Neuronal stem cell (in vitro differentiated cells): ENCODE measurements at places on chromosomes 6 and 20.

DNA sequence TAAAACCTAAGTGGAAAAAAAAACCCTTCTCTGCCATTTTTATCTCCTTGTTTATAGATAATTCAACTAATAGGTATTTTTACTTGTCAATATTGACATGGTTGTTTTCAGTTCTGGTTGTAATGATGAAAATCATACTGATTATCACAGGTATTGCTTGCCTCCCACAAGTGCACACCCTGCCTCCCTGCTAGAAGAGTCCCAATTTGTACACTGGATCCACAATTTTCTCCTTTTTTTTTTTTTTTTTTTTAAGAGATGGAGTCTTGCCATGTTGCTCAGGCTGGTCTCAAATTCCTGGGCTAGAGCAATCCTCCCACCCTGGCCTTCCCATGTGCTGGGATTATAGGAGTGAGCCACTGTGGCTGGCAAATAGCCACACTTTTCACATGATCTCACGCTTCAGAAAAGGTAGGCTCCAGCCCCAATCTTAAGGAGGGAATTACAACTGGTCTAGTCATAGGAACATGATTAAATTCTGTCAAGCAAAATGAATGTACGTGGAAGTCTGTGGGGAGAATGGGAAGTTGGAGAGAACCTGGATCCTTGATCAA is 12.3 kb downstream of the DYNLT2 start:
- DNase-seq: no peak

DNA sequence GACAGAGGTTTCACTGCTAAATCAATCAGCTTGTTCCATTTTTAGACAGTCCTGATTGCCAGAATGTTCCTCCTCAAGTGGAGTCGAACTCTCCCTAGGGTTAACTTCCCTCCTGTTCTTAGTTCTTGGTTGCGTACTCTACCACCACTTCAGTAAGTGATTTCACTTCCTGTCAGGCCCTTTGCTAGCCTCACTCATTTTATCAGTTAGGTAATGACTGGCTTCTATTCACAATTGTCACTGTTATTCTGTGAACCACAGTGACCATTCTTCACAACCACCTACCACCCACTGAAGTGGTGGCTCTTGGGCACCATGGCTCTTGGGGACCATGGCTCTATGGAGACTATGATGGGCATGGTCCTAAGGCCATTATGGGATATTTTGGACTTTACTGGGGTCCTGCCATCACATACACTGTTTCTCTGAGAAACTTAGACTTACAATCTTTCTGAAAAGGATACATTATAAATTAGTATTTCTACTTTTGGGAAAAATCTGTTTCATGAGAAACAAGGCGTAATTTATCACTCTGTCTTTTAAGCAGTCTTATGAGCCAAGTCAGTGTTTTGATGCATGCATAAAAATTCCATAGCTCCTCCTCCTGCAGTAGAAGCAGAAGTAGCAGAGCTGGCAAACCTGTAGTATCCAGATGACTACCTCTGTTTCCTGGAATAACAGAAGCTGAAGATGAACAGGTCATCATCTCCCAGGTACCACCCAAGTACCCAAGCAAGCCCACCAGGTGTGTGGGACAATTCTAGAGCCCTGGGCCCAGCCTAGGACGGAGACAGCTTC is 66.3 kb downstream of the ATXN1 start:
- no peak for DNase-seq

- no peak for DNase-seq
Observed at GRCh38 chr6:89386917-89387491, 25.1 kb downstream of the RRAGD start.

DNA sequence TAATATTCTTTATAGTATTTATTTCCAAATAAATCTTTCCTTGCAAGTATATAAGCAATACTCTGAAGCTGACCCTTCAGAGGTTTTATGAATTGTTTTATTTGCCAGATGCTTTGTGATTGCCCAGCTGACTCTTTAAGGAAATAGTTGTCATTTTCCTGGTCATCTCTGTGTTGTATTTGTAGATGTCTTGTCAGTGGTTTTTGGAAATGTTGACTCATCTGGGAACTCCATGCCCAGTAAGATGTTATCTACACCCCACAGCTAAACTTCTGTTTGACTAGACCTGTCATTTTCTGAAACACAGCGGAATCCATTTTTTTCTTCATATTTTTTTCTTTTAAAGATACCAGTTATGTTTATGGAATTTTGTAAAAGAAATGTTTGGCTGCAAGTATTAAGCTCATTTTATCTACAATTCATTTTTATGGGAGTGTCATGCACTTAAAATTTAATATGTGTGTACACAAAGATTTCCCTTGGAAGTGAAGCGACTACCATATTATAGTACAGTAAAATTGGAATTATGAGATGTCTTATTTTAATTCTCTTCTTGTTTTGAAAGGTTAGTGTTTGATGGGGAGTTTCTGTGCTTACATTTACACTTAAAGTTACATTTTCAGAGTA is 491.0 kb downstream of the NKAIN2 start:
- no peak for DNase-seq

DNA sequence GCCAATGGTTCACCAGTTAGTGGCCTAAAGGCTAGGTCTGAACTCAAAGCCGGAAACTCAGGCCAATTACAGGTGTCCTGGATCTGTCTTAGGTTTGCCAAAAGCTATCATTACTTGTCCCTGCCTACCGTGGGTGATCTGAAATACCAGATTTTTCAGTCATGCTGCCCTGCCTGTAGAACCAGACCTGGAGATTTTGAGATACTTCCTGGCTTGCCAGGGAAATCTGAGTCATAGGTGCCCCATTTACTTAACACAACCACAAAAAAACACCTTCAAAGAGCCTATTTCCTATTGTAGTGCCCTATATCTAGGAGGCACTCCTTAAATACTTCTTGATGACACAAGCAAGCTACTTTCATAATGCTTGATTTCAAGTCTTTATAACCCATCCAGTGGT is 13.9 kb upstream of the RANBP9 start:
- DNase-seq: no peak

- DNase-seq: no peak
Observed at GRCh38 chr6:39233333-39233732, 4.1 kb upstream of the KCNK5 start.

DNA sequence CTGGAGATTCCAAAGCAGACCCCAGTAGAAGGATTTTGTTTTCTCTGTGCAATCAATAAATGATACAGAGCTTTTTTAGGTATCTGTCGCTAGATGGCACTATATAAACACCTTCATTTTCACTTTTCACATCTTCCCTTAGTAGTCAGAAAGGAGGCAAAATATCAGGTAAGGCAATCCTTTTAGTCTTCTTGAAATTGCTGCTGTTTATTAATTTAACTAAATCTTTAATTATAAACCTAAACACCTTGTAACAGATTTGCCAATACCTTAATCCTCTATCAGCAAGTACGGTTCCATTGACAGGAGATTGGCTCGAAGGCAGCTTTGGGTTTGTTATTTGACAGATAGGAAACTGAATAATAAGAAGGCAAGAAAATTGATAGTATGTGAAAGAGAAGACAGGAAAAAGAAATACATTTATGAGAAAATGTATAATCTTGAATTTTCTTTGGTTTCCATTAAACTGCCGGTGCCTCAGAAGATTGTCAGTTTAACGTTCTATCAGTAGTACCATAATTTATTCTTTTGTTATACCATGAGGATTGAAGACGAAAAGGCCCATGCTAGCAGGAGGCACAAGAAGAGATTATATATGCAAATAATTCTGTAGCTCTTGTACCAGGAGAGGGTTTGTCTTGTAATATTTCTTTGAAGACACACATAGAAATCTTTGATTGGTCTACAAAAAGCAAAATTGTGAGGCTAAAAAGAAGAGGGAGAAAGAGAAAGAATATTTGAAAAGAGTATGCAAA is 23.5 kb upstream of the IBTK start:
- peak; percentile 47 for DNase-seq

GRCh38 chr6:17102258-17102870 is 514 bp downstream of the STMND1 start:
- no peak for DNase-seq

DNA sequence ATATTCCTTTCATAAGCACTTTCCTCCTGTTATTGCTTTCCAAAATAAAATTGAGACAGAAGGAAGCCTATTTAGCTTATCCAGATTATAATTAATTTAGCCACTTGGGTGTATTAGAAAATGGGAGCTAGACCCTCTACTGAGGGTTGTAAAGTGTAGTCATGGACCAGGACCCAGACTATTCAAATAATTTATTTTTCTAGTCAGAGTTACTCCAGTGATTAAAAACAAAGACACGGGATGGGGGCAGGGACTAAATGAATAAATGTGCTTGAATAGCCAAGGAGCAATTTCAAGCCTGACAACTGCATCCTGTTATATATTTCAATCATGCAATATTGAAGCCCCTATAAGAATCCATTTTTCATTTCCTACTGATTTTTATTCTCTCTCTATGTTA is 41.6 kb downstream of the KLHL32 start:
- DNase-seq: no peak

- no peak for DNase-seq
Observed at GRCh38 chr6:5044866-5045265, 40.3 kb upstream of the PPP1R3G start.

DNA sequence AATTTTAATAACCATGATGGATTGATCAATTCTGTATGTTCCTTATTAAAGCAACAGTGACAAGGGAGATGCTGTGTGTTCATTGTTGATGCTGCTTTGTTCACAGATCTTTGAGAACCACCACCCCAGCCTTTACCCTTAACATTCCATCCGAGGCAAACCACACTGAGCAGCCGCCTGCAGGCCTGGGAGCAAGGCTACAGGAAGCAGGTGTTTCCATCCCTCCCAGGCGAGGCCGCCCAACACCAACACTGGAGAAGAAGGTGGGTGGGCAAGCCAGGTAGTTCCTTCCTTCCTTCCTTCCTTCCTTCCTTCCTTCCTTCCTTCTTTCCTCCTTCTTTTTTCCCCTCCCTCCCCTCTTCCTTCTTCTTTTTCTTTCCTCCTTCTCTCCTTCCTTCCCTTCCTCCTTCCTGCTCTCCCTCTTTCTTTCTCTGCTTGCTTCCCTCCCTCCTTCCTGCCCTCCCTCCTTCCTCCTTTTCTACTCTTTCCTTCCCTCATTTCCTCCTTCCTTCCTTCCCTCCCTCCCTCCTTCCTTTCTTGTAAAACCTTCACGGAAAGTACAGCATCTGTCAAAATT is 13.7 kb downstream of the TTLL2 start:
- no peak for DNase-seq

GRCh38 chr6:161135695-161136591 is 137.9 kb downstream of the AGPAT4 start:
- no peak for DNase-seq

DNA sequence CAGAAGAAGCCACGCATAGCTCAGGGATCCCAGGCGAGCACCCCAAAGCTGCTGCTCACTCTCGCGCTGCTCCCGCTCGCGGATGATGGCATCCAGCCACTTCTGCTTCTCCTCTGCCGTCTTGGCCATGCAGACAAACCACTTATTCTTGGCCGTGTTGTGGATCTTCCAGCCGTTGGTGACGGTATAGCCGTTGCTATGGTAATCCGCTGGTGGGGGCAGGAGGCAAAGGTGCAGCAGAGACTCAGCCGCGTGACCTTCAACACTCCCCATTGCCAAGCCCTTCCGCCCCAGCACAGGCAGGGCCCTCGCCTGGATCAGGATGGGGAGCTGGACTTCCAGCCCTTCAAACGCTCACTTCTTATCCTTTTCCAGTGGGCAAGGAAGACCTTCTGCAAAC is 136.9 kb downstream of the PREX1 start:
- no peak for DNase-seq

DNA sequence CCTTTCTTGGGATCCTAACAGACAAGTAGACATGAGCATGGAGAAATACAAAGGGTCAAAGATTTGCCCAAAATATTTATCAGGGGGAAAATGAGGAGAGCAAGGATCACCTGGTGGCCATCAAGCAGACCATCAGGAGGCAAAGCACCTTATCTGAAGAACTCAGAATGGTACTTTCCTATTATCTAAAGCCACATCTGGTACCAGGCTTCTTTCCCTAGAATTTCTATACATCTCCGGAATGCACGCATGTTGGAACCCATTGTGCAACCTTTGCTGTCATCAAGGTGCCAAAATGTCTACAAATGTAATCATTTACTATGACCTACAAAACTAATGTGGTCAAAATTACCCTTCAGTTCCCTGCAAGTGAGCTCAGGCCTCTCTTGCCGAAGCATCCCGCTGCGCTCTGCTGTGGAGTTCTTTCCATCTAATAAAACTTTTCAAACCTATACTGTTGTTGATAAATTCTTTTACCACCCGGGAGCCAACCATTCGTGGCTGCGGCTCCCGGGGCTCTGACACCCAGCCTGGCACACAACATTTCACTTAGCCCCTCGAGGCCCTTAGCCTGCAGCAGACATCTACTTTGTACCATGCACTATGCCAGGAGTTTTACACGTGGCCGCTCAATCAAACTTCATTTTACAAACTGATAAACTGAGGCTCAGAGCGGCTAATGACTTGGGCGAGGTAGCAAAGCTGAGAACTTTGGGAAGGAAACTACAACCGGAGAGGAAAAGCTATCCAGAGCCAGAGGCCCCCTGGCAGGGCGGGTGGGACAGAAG is 3.8 kb upstream of the CPXM1 start:
- DNase-seq: no peak

GRCh38 chr20:13424174-13424833 is 203.2 kb downstream of the ISM1 start:
- no peak for DNase-seq
